ENCODE measurements at places on chromosomes 6 and 20.
A peak's percentile ranks its signal among the peaks of the same experiment; 100 is the strongest.

GRCh38 chr6:127365874-127366273 is 22.5 kb upstream of the ECHDC1 start:
- DNase-seq = no peak

DNA sequence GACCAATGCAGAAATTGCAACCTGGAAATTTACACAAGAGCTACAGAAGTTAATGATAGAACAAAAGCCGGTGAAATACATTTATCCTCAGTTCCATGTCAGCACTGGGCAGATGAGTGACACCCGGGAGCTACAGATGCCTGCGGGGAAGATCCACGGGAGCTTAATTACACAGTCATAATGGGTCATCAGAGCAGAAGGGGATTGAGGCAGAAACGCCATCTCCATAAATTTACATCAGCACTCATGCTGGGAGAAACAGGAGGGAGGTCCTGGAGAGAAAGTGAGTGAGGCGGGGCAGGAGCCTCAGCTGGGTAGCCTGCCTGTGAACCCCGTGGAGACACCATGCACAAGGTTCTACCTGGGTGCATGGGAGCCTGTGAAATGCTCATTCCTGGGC is 37.6 kb upstream of the CST7 start:
- DNase-seq = no peak

DNA sequence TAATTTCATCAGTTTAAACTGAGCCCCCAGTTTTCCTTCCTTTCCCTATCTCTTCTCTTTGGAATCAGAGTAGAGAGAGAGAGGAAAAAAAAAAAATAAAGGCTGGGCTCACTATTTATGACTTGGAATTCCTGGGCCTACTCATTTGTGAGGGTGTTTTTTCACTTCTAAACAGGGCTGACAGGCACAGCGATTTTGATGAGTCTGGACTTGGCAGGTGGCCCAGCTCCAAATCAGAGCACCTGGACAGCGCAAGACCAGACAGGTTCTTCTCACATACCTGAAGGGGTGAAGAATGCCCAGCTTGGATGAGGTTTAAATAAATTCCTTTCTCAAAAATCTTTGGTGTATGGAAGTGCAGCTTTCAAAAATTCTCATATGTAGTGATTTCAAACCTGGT is 122.2 kb downstream of the KIF13A start:
- peak; percentile 31 for DNase-seq

- no peak for DNase-seq
Measured at GRCh38 chr6:46356543-46356942, 134.7 kb downstream of the RCAN2 start.

DNA sequence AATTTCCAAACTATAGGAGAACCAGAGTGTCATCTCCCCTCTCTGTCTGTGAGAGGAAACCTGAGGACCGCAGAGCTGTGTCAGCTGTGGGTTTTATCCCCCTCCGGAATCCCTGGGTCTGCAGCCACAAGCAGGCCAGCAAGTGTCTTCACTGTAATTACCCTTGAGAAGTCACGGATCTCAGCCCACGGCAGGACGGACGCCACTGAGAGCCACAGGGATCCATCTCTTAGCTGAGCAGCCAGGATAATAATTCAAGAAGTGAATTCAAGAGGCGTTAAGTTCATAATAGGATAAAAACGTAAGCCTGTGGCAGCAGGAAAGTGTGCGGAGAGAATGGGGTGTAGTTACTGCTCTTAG is 37.0 kb downstream of the DLL1 start:
- DNase-seq = no peak

GRCh38 chr6:79863566-79863965 is 83.8 kb downstream of the ELOVL4 start:
- peak; percentile 9 for DNase-seq

- DNase-seq = no peak
Measured at GRCh38 chr6:55474382-55474781, 104.6 kb downstream of the HMGCLL1 start.

DNA sequence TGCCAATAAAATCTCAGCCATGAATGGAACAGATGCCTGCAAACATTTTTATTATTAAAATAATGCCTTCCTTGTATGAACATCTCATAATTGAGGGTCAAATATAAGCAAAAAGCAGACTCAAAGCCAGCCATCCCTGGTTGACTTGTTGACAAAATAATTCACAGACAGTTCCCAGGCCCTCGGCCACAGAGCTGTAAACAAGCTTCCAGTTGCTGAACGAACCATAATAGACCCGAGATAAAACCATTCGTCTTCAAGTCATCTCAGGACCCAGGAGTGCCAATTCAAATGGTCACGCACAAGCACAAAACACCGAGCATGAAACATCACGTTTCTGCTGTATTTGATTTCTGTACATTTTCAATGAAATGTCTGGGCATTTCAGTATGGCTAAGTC is 113.3 kb upstream of the CDYL start:
- DNase-seq = no peak

DNA sequence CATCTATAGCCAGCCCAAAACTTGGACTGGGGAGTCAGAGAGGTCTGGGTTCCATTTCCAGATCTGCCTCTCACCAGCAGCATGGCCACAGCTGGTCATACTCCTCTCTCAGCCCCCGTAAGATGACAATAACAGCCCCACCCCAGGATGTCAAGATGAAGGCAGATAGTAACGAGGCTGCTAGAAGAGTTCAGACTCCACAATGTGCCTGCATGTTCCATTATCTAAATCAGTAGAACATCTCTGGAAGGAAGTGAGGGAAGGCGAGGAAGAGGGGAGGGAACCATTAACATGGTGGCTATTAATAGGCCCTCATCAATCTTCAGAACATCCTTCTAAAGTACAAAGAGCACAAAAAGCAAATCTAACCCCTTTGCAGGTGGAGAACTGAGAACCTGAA is 98.0 kb upstream of the KCNG1 start:
- DNase-seq = no peak

DNA sequence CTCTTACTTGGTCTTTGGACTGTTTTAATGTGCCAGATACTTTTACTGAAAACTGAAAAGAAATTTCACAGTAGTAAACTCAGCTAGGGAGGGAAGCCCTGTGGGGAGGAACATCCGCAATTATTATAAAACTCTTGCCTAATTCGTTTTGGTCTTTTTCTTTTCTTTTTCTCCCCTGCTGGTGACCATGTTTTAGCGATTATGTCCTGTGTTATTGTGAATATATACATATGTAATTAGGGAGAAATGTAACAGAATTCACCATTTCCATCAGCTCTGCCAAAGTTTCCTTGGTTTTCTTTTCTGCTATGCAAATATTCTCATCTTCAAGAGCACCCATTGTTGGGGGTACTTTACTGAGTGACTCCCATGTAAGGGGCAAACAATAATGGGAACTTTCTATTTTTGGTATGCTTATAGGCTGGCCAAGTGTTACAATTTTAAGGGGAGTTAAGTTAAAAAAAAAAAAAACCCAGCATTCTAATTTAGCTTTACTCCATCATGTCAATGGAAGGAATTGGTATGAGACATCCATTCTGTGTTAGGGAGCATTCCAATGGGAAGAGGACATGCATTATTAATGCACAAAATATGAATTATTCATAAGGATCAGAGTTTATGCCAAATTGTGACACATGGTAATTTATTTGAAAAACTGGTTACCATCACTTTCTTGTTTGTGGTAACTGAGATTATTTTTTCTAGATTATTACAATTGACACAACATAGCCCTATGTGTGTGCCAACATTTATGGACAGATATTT is 2.0 kb downstream of the DOK5 start:
- DNase-seq = no peak

- no peak for DNase-seq
Measured at GRCh38 chr20:20363799-20364592, 3.9 kb upstream of the INSM1 start.

- no peak for DNase-seq
Measured at GRCh38 chr6:144311361-144311760, 26.2 kb downstream of the UTRN start.

DNA sequence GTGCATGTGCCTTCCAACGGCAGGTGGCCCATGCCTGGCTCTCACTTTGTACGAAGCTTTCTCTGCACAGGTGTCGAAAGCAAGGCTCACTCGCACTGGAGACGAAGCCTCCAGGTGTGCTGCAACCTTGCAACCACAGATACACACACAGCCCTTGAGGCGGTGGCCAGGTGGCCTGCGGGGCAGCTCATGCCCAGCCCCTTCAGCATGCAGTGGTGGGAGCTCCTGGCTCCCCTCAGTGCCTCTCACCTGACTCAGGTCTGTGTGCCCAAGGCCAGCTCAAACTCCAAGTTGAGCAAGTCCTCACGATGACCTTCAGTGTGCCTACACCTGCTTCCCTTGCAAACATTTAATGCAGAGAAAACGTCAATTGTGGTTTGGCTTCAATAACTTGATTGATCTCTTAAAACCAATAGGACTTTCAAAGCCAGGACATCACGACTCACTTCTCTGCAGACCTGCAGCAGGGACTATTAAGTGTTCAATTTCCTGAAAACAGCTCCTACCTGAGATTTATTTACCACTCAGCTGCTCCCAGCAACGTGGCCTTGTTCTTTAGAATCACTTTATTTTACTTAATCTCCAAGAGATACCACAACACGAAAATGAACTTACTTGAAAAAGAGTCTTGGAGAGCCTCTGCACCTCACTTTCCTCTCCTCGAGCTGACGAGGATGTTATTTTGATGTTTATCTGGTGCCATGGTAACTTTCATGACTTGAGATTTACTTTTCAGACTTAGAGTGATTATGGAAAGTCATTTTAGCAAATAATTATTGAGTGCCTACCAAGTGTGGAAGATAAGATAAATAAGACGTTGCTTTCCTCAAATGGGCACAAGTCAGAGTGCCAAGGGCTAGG is 86.3 kb downstream of the SLC22A23 start:
- DNase-seq = no peak

DNA sequence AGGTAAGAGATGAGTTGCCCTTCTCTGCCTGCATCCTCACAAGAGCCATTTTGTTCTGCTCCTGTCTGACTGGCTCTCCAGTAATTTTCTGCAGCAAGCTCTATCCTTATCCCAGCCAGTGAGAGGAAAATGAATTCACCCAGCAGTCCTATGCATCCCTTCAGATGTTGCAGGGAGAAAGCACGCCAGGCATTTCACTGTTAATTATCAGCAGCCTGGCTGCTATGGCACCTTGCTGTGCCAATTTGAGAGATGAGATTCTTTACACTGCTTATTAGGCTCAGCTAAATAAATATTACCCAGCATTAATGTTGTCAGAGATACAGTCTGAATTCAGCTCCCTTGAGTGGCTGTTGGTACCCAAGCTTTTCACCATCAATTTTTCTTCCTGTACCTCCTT is 61.1 kb upstream of the SNAP25 start:
- DNase-seq = no peak

- peak; percentile 90 for DNase-seq
Measured at GRCh38 chr6:166025149-166025898, 142.3 kb downstream of the TBXT start.

GRCh38 chr20:44457016-44457415 is 18.7 kb upstream of the TTPAL start:
- DNase-seq = no peak

DNA sequence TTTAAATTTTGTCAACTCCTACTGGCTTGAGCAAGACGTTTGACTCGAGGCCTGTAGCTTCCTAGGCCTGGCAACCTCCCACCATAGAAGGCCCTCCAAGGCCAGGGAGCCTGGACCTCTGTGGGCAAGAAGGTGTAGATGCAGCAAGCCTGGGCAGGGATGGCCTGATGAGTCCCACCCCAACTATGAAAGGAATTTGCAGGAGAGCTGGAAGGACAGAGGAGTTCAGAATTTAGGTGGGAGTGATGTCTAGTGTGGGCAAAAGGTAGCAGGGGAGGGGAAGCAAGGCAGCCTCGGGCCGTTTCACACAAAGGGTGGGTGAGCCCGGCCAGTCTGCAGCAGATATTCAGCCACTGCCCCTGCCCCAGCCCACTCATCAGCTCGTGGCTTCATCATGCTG is 245.2 kb downstream of the CDH26 start:
- peak; percentile 9 for DNase-seq

DNA sequence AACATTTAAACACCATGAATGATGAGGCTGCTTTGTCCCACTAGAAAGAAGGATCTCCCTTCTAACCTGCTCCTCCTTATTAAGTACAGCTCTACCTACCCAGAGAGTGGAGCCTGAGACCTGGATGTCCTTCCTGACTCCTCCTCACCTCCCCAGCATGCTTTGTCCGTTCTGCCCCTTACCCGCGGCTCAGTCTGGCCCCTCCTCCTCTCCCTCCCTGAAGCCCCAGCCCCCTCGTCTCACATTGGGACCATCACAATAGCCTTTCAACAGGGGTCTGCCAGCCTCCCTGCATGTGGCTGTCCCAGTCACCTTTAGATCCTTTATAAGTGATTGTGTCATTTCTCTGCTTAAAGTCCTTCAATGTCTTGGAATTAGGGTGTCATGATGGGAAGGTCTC is 72.5 kb downstream of the DZANK1 start:
- DNase-seq = no peak

- DNase-seq = no peak
Measured at GRCh38 chr20:41360831-41361756, 5.5 kb downstream of the EMILIN3 start.

DNA sequence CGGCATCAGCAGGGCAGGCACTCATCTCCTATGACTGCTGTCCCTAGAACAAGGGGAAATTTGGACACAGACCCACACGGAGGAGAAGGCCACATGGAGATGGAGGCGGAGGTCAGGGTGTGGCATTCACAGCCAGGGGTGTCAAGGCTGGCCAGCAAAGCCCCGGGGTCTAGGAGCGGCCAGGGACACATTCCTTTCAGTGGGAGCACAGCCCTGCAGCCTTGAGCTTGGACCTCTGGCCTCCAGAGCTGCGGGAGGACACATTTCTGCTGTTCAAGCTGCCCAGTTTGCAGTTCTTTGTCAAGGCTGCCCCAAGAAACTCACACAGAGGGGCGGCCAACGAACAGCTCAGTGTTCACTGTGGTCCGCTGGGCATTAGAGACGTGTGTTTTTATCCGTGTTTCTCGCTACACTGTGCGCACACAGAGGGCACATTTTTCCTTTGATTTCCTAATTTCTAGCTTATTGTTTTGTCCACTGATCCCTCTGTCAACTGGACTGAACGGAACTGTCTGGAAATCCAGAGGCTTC is 93.4 kb upstream of the MPC1 start:
- DNase-seq = no peak

DNA sequence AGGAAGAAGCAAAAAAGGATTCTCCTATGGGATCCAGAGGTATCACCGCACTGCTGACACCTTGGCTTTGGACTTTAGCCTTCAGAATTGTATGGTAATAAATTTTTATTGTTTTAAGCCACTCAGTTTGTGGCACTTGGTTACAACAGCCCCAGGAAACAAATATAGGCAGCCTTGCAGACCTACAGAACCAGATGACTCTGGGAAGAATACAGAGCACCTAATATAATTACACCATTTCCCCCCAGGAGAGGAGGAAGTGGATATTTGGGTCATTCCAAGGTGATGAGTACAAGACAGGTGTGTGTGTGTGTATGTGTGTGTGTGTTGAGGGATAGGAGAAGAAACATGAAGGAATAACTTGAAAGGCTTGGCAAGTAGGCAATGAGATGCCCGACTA is 84.2 kb upstream of the ENPP5 start:
- DNase-seq = no peak

DNA sequence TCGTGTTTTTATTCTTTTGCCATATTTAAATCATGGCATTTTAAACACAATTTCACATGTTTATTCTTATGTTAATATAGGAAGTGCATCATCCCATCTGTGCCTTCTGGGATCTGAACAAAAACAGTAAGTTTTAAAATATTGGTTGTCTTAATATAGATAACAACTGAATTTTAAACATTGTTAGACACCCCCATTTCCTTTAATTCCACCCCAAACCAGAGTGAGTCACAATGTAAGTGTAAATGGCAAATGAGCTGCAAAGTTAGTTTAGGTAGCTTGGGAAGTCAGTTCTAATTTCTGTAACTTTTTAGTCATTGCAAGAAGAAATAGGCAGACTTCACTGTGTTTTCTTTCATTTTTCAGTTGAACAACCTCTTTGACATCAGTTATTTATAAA is 108.0 kb downstream of the ADGRG6 start:
- DNase-seq = no peak
